NCI-H510A (cell line): ENCODE measurements at places on chromosomes 6 and 20.
A peak's percentile ranks its signal among the peaks of the same experiment; 100 is the strongest.

DNA sequence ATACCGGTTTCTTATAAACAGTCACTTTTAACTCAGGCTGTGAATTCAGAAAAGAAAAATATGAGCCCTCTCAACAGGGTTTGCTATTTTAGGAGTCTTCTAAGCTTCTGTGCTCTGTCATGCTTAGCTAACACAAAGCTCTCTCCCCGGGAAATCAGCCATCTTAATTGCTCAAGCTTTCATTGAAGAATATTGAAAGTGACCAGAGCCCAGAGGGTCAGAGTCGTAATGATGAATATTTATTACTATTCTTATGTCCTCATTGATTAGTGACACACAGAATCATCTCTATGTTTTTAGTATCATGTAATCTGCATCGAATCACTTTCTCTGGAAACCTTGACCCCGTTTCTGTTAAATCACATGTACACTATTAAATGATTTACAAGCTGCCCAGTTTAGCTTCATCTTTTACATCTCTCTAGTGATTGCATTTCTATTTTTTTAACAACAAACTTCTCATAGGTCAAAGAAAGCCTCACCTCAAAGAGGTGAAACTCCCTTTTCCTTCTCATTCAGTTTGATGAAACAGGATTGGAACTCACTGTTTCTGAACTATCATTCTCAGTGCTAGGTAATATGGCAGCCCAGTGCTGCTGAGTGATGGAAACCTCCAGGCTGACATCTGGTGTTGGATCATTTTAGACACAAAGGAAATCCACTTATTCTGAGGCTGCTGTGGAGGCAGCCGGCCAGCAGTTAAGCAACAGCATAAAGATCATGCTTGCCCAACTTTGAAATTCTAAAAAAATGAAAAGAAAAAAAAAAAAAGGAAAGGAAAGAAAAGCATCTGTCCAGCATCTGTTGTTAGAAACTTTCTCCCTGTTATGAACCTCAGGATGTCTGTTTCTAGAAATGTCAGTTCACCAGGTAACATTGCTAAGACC, 96.3 kb downstream of the RFPL4B start:
- no peak for DNase-seq

DNA sequence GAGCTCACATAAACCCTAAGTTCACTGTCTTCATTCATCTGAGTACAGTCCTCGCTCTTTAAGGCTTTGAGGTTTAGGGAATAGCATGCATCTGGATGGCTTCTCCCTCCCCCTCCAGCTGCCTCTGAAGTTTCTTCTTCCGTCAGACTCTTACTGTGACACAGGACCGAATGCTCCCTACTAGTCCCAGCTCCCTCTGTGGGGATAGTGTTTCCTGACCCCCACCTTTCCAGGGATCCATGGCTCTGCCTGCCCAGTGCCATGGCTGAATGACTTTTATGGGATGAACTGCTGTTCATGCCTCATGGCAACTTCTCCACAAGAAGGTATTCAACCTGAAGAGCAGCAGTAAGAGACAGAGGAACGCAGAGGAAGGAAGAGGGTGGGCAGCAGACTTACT, 79.8 kb upstream of the EMILIN3 start:
- no peak for DNase-seq

GRCh38 chr20:45153752-45154151, 20.9 kb upstream of the PI3 start:
- no peak for DNase-seq

DNA sequence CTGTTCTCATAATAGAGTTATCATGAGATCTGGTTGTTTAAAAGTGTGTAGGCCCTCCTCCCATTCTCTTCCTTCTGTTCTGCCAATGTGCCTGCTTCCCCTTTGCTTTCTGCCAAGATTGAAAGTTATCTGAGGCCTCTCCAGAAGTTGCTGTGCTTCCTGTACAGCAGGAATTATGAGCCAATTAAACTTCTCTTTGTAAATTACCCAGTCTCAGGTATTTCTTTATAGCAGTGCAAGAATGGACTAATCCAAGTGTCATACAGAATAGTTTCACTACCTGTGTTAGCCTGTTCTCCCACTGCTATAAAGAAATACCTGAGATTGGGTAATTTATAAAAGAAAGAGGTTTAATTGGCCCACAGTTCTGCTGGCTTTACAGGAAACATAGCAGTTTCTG, 100.0 kb downstream of the CD24 start:
- DNase-seq, result no peak

- no peak for DNase-seq
Measured at GRCh38 chr6:53090576-53090975, 25.4 kb downstream of the FBXO9 start.

DNA sequence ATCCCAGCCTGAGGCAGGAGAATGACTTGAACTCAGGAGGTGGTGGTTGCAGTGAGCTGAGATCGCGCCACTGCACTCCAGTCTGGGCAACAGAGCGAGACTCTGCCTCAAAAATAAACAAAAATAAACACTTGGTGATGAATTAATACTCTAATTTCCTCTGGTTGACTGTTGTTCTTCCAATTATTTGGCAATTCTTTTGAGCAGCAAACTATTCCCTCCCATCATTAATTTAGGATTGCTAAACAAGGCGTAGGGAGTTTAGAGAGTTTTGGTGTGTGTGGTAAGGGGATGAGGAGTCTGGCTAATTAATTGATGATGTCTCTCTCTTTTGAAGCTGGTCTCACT, 2.7 kb upstream of the ID1 start:
- no peak for DNase-seq

- DNase-seq, result no peak
Measured at GRCh38 chr6:111713236-111713635, 107.6 kb upstream of the TRAF3IP2 start.

GRCh38 chr6:54865091-54865631, 18.6 kb downstream of the FAM83B start:
- DNase-seq, result no peak

DNA sequence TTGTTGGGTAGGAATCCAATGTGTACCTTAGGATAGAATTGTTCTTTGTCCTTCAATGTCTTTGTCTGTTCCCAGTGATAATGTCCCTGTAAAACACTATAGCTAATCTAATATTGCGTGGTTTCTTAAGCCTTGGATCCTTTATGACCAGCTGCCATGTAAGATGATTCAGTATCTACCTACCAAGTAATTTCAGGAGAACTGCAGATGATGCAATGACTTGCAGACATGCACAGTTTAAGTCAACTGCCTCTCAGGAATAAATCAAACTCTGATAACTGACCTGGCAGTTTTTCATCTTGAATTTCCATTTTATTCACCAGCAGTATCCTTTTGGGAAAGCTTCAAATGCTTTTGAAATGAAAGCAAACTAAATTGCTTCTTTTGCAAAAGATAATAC, 157.8 kb downstream of the TPBG start:
- DNase-seq, result no peak

DNA sequence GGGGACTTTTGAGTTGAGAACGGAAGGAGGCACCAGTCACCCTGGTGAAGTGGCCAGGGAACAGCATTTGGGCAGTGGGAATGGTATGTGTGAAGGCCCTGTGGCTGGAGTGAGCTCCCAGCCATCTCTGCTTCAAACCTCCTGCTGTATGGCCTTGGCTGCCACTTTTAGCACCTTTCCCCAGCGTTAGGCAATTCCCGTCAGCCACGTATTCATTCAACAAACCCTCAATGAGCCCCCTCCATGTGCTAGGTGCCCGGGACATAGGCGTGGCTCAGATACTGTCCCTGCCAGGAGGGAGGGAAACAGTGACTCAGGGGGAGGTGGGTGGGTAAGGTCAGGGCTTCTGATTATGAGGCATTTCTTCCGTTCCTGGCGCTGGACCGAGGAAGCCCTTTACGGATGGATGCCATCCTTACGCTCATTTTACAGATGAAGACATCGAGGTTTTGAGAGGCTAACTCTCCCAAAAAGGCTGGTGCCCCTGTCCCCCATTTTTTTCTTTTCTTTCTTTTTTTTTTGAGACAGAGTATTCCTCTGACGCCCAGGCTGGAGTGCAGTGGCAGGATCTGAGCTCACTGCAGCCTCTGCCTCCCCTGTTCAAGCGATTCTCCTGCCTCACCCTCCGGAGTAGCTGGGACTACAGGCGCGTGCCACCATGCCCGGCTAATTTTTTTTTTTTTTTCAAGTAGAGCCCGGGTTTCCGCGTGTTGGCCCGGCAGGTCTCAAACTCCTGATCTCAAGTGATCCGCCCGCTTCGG, 37.5 kb downstream of the SRC start:
- DNase-seq, result no peak

DNA sequence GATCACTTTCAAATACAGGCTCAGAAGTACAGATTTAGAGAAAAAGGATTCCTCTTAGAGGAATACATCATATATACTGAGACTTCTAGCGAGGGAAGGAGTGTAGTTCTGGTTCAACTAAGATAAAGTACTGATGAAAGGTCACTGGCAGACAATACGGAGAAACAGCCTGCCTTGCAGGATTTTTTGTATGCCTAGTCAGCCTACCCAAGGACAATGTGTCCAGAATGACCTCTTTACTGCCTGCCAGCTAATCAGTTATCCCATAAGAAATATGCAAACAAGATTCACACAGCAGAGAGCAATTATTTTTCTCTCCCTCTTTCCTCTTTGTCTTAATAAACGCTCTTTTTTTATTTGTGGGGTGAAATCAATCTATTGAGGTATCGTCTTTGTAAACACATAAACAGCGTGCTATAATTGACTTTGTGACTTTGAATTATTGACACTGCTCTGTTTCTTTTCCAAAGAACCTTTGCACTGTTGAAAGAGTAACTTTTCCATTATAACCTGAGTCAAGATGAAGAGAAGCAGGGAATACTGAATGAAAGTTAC, 1.4 kb upstream of the TSPYL4 start:
- no peak for DNase-seq

DNA sequence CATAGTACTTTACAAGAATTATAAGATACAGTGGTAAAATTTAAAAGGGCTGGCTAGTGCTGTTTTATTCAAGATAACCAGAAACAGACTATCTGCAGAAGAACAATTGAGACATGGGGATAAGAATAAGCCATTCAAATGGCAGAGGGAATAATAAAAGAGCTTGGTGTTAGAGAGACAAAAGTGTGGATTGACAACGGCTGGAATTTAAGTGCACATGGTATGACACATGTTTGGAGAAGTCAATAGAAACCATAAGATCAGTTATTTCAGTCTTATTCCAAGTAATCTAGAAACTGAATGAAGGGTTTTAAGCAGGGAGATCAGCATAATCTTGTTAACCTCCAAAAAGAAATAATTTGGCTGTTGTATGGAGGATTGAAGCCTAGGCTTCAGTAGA, 1205.5 kb upstream of the CITED2 start:
- no peak for DNase-seq

DNA sequence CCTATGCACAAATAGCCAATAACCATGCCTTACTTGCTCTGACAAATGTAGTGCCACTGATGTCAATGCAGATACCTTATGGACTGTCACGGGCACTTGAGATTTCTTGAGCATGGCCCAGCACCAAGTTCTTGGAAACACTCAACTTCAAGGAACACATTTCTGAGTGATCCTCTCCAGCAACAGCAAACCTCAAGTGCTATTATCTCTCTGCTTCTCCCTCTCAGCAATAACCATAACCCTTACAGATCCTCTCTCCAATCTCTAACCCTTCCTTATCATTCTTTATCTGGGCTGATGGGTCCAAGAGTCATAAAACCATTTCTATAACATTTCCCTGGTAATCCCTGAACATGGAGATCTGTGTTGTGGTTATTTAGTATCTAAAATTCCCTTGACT, 266.9 kb upstream of the STXBP5 start:
- DNase-seq, result no peak

DNA sequence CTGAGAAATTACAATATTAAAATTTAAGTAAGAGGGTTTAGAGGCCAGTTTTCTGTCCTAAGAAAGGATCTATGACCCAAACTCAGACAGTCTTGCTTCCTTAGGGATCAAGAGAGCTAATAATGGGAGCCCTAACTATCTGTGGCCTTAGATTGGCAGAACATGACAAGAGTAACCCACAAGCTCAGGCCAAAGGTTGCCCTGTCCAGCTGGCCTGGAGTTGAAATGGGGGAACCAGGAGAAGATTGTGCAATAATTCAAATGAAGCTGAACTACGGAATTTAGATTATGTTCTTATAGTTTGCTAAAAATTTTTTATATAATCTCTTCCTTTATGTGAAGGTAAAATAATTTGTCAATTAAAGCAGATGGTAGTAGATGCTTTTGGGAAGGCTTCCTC, 26.4 kb downstream of the LAMA4 start:
- DNase-seq, result no peak

- DNase-seq, result no peak
Measured at GRCh38 chr20:64119301-64119680, 11.9 kb upstream of the NPBWR2 start.

- no peak for DNase-seq
Measured at GRCh38 chr20:1700990-1701389, 43.4 kb upstream of the SIRPG start.

DNA sequence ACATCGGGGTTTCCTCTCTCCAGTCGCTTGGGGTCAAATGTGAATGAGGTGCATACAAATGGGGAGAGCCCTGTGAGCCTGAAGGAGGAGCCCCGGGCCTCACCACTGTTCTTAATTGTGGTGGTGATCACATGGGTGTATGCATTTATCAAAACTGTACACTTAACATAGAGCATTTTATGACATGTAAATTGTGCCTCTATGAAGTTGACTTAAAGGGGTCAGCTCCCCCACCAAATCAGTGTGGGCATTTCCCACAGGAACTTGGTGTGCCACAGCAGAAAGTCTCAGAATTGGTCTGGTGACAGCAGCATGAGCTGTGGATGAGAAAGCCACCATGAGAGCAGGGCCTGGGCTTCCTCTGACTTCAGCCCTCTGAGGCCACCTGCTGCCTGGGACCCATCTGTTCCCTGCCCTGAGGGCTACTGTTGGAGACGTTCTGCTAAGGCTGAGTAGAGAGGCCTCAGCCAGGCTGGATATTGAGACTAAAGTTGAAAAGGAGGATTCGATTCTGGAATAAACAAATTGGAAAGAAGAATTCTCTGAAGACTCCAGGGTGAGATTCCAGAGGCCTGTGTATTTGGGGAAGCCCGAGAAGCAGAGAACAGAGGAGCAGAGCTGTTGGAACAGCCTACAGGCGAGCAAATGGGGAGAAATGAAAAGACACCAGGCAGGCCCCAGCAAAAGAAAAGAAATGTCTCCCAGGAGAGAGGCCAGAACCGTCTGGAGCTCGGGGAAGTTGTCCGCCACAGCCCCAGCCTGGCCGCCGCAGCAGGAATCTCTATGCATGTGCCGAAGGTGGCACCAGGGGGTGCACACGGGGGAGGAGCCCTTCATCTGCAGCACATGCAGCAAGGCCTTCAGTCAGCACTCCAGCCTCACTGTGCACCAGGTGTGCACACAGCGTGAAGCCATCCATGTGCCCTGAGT, 37.6 kb upstream of the XRN2 start:
- DNase-seq, result no peak

GRCh38 chr6:38638941-38639497, 710 bp downstream of the BTBD9 start:
- peak; percentile 26 for DNase-seq

DNA sequence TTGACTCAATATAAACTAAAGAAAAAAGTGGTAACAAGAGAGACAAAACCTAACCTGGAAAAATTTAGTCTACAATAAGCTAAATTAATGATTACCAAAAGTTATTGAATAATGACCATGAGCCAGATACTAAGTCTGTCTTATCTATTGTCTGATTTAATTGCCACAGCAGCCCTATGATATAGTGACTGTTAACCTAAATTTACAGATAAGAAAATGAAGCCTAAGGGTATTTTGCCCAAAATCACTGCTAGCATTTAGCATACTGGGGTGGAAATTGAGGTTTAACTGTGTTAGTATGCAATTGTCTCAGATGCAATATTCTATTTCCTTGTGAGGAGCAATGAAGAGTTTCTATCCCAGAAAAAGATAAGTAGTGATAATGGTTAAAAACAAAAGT, 361.0 kb upstream of the EYS start:
- no peak for DNase-seq

GRCh38 chr6:138222901-138223546, 4.7 kb upstream of the PBOV1 start:
- DNase-seq, result peak; percentile 53
